Stimulated activated CD4-positive, alpha-beta T cell treated with anti-CD3 and anti-CD28 coated beads, TNF-alpha, amount 100 ng/mL, for 48 hours (primary cell): ENCODE measurements at places on chromosomes 13 and 19.
A peak's percentile ranks its signal among the peaks of the same experiment; 100 is the strongest.

DNA sequence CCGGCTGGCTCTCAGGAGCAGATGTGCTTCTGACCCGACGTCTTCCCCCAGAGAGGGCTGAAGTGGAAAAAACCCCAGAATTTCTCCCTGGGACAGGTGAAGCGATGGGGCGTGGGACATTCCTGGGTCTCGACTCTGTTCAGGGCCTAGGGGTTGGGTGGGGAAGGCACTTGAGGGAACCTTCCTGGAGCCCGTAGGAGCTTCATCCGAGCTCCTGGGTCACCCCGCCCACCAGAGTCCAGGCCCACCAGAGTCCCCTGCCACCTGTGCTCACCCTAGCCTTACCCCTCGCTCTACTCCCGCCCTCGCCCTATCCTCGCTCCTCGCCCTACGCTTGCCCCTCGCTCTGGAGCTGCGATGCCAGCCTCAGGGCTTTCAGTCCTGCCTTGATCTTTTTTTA, 23.2 kb downstream of the EPN1 start:
- no peak for DNase-seq

- DNase-seq: no peak
Measured at GRCh38 chr19:44718441-44719261, 19.7 kb downstream of the CEACAM16 start.

DNA sequence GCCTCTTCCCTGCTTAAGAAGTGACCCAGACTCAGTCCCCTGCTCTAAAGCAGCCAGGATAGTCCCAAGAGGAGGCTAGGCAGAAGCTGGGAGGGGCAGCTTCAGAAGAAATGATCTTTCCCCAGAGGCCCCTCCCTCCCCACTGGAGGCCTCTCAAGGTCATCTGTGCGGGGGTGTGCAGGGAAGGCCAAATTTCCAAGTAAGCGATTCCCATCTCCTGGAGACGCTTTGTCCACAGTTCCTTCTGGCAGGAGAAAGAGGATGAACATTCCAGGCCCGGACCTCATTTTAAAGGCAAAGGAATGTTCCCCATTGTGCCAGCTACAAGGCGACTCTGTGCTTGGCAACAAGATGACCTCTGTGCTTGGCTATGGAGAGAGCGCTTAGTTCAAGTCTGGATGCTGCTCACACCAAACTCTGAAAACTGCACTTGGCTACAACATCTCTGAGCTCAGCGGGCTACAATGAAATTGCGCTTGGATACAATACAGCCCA, 23.5 kb downstream of the COL5A3 start:
- no peak for DNase-seq

- no peak for DNase-seq
Measured at GRCh38 chr19:52725528-52725961, 9.3 kb downstream of the ZNF611 start.

GRCh38 chr13:113001241-113002140, 32.5 kb downstream of the MCF2L start:
- no peak for DNase-seq

GRCh38 chr13:44540761-44541434, 35.2 kb downstream of the TSC22D1 start:
- no peak for DNase-seq

DNA sequence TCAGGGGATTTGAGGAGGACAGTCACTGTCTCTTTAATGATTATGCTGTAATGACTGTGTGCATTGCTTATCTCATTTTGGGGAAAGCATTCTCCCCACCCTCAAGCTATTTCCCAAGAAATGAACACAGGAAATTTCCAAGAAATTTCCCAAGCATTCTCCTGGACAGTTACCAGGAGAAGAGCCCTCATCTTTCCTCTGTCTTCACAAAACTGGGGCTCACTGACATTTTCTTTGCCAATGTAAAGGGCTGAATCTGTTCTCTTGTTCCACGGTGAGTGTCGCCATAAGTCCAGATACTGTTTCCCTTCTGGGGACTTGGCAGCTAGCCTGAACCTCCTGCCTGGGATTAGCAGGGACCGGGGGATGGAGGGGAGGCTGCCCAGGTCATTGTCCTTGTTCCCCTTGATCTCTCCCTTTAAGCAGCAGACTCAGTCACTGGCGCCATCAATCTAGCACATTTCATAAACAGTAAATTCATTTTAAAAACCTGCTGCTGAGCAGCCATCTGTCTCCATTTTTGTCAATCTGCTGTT, 172.8 kb downstream of the DNAJC15 start:
- no peak for DNase-seq

- no peak for DNase-seq
Measured at GRCh38 chr13:37158481-37158880, 53.0 kb upstream of the CSNK1A1L start.

DNA sequence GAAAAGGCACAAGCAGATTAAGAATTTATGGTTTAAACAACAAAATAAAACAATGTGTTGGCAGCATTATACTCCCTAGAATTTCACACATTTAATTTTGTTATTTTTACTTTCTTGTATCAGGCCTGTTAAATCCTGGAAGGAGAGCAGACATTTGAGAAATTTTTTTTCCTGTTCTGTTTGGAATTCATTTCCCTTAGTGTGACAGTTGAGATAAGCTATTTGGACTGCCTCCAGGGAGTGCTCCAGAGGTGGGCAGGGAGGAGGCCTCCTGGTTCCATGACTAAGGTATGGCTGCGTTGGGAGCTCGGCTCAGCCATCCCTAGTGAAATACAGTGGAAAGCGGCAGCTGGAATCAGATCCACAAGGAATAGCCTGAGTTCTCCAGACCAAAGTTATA, 185.7 kb downstream of the KCNRG start:
- no peak for DNase-seq

- DNase-seq: no peak
Measured at GRCh38 chr13:46562581-46562980, 9.6 kb downstream of the LRCH1 start.

DNA sequence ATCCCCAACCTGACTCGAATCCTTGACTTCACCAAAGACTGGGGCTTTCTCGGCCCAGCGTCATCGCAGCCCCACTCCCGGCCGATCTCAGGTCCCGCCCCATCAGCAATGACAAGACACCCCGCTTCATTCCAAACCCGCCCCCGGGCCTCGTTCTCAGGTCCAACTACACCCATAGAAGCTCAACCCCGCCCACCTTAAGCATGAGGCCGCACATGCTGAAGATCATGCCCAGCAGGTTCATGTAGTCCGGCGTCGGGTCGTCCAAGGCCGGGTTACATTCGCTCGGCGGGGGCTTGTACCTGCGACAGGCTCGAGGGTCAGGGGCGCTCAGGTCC, 2.3 kb downstream of the WDR83 start:
- peak; percentile 61 for DNase-seq
